ELR (cell line): ENCODE measurements at places on chromosomes 5 and 9.

- DNase-seq = peak; percentile 45
Observed at GRCh38 chr9:126690431-126691051, 76.8 kb downstream of the LMX1B start.

DNA sequence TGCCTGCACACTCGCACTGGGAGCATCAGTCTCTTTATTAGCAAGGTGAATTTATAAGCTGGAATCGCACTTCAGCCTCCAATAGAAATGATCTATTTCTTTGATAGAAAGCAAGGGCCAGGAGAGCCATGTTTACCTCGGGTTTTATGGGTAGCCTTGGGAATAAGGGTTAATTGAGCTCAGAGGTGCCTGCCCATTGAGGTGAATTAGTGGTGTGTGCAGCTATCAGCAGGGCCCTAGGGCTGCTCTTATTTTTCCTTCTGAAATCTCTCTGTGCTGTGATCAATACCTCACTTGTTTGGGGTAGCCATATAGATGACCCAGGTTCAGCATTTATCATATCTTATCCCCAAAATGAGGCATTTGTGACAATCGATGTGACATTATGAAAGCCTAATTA, 297.8 kb downstream of the EBF1 start:
- no peak for DNase-seq

DNA sequence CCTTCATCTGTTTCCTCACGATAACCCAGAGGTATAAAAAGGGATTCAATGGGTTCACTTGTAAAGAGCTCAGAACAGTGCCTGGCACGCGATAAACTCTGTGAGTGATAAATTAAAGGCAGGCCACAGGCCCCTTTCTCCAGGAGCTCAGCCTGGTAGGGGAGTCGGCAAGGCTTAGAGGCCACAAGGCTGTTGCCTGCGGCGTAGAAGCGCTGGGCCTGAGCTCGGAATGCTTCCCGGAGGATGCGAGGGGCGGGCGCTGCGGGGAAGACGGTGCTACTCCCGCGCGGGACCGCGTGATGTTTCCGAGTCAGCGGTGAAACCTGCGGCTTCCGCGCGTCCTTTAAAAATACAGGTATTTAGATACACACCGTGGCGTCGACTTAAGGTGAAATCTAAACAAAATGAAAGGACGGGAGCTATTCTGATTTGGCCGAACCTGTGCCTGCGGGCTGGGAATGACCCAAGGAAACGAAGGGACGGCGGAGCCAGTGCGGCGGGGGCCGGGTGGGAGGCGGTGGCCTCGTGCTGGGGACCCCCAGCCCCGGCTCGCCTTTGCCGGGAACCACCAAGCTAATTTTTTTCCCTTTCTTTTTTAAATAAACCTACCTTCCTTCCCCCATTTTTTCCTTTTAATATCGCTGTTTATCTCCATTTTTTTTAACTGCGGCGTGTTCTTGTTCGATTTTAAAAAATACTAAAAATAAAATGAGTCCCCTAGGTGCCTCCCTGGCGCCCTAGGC, 6.2 kb downstream of the NKX2-5 start:
- DNase-seq = no peak

GRCh38 chr9:96621618-96622017, 2.0 kb upstream of the CDC14B start:
- peak; percentile 30 for DNase-seq

- DNase-seq = no peak
Observed at GRCh38 chr5:147092044-147092443, 142.8 kb upstream of the STK32A start.

- DNase-seq = peak; percentile 83
Observed at GRCh38 chr5:94901191-94901979, 282.9 kb downstream of the SLF1 start.

DNA sequence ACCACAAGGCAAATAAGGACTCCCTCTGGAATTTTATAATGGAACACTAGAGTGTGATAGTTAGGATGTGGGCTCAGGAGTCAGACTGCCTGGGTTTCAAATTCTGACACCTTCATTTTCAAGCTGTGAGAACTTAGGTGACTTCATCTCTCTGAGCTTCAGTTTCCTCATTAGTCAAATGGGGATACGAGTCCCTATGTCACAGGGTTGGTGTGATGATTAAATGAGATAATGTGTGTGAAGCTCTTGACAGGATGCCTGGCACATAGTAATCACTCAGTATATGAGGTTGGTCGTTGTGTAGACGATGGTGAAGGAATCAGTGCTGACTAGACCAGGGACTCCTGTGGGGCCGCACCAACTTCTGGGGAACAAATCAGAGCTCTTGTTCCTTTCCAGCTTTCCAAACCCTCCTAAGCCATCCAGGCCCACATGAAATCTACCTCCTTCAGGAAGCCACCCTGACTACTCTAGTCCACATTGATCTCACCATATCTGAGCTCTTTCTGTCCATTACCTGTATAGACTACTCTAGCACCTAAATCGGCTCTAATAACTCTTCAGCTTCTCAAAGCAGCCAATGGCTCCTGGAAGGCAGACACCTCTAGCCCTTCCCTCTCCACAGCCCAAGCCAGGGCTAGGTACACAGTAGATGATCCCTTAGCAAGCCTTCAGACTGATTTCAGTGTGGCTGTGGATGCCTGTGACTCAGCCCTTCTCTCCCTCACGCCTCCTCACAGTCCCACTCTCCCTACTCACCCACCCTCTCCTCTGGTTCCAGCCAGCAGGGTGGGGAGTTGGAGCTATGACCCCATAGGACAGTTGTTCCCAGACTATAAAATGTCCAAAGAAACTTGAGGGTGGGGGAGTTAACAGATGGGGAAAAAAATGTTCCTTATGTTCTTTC, 2.5 kb upstream of the TCF7 start:
- peak; percentile 37 for DNase-seq

DNA sequence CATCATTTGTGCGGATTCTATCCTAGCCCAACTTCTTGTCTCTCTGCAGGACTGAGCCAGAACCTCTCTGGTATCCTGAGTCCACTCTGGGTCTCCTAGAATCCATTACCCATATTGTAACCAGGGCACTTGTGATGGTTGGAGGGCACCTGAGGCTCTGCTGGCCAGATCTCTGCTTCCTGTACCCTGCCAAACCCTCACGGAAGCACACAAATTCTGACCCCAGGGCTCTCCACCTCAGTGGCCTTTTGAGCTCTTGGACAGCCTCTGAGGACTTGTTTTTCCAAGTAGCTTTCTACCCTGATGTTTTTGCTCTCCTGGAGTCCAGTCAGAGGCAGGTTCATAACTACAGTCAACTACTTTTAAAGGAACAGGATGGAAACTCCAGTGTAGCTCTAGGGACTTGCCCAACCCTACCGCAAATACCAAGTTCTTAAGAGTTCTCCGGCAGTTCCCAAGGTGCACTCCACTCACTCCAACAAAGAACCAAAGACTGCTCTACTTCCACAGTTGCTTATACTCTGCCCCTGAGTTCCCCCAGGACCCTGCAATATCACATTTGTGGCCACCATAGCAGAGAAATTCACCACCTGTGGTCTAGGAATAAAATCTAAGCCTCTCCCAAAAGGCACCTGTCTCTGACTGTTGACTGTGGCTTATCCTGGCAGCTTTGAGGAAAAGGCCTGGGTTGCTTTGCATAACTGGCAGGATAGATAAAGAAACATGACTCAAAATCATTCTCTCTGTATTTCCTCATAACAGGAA, 9.6 kb downstream of the PIP5K1B start:
- no peak for DNase-seq

DNA sequence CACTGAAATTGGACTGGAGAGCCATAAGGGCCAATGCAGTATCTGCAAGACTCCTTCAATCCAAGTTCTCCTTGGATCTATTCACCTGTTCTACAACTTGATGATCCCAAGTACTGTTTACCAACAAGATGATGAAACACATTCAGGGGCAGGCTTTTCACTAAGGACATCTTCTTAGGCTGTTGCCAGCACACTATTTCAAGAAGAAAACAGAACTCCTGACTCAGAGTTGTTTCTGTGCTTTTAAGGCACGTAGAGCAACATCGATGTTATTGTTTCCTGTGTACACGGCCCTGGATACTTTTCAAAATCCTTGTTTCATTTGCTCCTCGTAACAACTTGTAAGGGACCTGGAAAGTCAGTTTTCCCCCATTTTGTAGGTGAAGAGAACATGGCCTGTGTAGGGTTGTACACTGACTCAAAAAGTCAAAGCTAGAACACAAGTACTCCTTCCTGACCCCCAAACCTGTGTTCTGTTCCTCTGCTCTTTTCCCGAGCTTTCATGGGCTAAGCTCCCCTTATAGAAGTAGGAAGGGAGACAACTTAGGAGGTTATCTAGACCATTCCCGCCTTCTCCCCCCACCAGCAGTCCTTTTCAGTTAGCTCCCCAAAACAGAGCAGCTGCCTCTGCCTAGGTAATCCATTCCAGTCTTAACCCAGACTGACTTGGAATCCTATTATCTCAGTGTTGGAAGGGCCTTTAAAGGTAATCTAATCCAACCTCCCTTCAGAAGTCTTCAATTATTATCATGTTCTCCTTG, 5.2 kb upstream of the MGAT1 start:
- DNase-seq = no peak

GRCh38 chr5:59698207-59699178, 195.0 kb downstream of the PDE4D start:
- no peak for DNase-seq

- no peak for DNase-seq
Observed at GRCh38 chr9:38527503-38527902, 92.9 kb downstream of the ANKRD18A start.

DNA sequence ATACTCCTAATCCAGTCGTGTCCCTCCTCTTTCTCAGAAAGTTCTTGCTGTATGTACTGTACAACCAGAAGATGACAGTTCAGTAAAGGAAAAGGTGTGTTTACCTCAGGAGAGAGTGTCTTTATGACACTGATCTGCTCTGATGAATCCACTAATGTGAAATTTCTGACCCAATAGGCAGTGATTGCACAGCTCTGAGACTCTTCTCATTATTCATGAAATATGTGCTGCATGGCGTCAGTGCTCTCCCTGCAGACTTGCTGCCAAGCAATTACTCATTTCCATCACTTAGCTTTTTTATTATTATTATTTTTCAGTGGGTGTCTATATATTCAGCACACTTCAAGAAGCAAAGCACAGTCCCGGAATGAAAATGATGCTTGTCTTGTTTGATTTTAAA, 389.0 kb downstream of the RASEF start:
- no peak for DNase-seq

GRCh38 chr5:140109759-140110645, 3.9 kb upstream of the PURA start:
- DNase-seq = peak; percentile 61

DNA sequence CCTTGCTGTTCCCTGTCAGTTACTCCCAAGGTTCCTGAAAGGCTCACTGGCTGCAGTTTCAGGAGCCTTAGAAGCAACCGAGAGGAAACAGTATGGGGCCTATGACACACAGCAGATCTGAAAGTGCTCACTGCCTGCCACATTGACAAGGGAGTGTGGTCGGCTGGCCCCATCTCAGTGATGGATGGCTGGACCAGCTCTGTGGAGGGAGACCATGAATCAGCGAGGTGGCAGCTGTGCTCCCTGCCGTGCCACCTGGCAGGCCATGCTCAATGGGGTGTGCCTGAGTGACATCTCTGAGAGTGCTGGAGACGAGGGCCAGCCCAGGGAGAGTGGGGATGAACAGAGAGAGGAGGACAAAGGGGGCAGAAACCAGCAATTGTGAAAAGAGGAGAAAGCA, 49.1 kb downstream of the DOCK2 start:
- no peak for DNase-seq

DNA sequence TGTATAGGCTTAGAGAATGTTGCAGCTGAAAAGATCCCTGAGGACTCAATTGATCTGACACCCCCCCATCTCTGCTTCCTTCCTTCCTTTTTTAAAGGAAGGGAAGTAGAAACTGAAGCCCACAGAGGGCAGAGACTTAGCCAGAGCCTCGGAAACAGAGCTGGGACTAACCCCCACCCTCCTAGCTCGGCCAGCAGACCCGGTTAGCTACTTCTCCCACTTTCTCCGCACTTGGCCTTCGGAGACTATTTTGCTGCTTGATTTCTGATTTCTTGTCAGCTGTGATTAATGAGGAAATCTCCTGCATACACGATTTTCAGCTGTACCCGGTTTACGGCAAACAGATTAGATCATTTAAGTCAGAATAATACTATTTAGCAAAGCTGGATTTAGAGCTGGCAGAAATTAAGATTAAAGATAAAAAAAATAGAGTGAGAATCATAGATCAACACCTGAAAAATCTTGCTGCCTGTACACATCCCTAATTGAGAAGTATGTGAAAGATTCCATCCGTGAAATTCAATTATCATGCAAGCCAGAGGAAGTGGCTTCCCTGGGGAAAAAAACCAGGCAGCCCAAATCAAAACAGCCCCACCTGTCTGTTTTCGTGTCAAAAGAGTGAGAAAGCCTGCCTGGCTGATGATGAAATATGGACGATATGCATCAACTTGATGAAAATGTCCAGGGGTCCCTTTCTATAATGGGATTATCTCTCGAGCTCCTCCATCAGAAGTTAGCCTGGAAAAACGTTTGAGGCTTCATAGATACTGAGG, 159.5 kb upstream of the SHB start:
- no peak for DNase-seq

GRCh38 chr9:69400470-69400869, 75.5 kb downstream of the ENTREP1 start:
- DNase-seq = no peak

GRCh38 chr9:109477258-109478050, 20.7 kb downstream of the PTPN3 start:
- no peak for DNase-seq

DNA sequence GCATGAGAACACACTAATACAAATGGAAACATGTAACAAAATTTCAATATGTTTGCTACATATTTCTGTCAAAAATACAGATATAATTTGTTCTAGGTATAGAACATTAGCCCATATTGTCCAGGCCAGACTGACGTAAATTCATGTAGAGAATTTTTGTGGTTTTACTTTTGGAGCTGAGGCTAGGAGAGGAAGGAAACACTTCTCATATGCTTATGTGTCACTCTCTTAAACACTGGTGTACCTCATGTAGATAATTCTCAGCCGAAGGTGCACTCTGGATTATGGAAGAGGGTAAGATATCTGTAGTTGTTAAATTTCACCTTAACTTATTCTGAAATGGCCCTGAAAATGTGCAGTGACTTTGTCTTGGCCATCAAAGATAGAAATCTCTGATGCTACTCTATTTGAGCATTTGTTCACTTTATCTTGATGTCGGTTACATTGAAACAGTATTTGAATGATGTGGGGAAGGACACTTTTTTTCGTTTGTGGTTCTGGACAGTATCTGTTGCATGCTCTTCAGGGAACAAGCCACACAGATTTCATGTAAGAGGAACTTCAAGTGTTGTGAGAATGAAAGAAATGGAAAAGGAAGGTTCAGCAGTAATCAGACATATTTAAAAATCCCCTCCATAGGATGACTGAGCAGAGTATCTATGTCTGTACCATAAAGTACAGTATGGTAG, 202.7 kb downstream of the SPATA31D1 start:
- DNase-seq = no peak

GRCh38 chr9:136944212-136944518, 373 bp downstream of the FBXW5 start:
- peak; percentile 67 for DNase-seq

GRCh38 chr5:74542482-74542881, 98.0 kb downstream of the ENC1 start:
- DNase-seq = peak; percentile 84

- DNase-seq = peak; percentile 26
Observed at GRCh38 chr5:109936996-109937395, 247.3 kb downstream of the MAN2A1 start.

- no peak for DNase-seq
Observed at GRCh38 chr9:110604171-110604601, 24.6 kb upstream of the SVEP1 start.

GRCh38 chr9:133107245-133107722, 13.8 kb downstream of the RALGDS start:
- no peak for DNase-seq
